ENCODE measurements at places on chromosomes 4 and X. TPM values are rescaled to one million over a fixed set of nuclear protein-coding genes. Genes with fewer than 3 reads are reported as not detected.

DNA sequence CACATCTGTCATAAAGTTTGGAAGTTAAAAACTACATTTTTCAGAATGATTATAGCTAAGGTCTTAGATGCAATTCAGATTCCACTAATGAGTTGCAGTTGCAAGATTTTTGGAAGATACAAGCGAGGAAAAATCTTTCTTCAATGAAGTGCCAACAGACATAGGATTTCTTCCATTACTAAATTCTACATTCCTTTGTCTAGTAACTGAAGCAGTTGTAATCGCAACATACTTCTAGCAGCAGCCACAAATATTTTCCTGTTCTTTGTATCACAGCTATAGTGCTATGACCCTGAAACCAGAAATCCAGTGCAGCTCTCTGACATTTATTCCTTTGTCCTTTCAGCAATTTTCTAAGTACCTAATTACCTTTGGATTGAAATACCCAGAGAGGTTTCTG lies 225.2 kb upstream of the SLIT2 start:
- no peak for DNase-seq

FOXR2 gene
- total RNA-seq, result not detected

SLC9A7 gene
- total RNA-seq, result 6.9 TPM

DNA sequence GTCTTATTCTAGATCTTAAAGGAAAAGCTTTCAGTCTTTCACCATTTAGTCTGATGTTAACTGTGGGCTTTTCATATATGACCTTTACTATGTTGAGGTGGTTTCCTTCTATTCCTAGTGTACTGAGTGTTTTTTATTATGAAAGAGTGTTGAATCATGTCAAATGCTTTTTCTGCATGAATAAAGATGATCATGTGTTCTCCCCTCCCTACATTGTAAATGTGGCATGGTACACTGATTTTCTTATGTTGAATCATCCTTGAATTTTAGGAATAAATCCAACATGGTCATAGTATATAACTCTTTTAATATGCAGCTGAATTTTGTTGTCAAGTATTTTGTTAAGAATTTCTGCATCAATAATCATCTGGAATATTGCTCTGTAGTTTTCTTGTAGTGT lies 4.3 kb downstream of the CLGN start:
- no peak for DNase-seq

CDKL2 gene
- 0.64 TPM for total RNA-seq
